ENCODE measurements at places on chromosomes 7 and 10.

- no peak for DNase-seq
These were observed 20.5 kb downstream of the SGMS1 start for GRCh38 chr10:50603151-50603850.

DNA sequence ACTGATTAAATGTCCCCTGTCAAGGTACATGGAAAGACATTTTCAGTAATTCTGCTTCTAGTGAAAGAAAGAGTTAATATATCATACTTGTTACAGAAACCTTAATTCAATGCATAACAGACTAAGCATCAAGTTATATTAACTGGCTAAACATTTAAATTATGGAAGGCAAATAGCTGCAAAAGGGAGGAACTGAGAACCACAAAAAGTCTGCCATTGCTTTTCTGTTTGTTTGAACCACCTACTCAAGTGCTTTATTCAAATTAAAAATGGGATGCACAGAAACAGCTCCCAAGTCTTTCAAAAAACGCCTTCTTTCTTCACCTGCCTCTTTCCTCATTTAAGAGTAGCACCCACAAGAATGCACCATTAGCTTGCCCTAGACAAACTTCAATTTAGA, 271.9 kb downstream of the RNLS start:
- DNase-seq, result no peak

DNA sequence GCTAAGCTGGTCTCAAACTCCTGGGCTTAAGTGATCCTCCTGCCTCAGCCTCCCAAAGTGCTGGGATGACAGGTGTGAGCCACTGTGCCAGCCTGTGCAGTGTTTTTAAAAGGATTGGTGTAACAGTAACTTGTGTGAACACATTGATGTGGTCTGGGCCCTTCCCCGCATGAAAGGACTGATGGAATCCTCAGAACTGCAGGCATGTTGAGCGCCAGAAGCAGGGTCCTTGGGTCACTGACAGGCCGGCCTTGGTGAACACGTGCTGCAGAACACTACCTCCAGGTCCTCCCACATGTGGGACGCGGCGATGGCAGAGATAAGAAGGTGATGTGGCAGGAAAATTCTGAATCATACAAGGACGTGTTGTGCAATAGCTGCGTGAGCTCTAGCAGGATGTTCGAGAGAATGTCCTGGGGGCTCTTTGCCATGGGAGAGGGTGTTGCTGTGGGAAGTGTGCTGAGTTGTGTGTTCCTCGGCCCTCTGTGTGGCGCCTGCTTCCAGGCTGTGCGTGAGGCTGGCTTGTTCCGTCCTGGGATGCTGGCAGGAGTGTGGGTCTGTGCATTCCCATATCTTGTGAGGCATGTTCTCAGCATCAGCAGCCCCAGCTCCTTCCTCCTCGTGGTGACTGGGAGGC, 68.2 kb downstream of the DNAJB6 start:
- no peak for DNase-seq

DNA sequence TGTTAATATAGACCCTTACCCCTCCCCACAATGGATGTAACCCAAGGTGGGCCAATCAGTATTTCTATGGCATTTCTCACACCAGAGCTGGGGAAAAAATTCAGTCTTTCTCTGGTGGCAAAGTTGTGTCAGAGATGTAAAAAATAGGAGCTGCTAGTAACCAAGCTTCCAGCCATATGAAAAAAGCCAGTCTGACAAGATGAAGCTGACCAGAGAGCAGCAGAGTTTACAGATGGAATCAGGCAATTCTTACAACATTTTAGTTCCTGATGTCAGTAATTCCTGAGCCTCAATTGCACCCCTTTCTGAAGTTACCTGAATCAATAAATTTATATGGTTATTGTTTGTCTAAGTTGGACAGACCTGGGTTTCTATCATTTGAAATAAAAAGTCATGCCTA, 286.3 kb downstream of the HPSE2 start:
- DNase-seq, result no peak

- DNase-seq, result no peak
These were observed 412.6 kb upstream of the C7orf33 start for GRCh38 chr7:148177972-148178371.

DNA sequence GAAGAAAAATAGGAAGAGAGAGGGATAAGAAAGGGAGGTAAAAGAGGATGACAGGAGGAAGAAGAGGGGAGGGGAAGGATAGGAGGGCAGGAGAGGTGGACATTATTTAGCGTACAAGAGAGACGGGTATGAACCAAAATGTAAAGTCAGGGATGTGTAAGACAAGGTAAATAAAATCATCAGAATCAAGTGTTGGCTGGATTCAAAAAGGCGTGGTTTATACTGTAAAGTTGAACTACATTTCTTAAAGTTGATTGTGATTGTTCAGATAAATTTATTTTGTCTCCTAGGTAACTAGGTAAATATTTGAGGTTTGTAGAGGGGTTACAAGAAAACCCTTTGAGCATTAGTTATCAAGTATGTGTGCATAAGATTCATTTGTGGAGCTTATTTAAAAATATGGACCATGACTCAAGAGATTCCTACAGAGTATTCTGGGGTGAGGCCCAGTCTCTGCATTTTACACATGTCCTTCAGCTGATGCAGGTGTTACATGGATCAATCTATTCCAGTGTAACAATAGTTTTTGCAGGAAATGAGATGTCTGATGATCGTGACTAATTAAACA, 512.1 kb upstream of the MBL2 start:
- DNase-seq, result no peak

- DNase-seq, result no peak
These were observed 23.0 kb downstream of the PHYH start for GRCh38 chr10:13276749-13277365.

DNA sequence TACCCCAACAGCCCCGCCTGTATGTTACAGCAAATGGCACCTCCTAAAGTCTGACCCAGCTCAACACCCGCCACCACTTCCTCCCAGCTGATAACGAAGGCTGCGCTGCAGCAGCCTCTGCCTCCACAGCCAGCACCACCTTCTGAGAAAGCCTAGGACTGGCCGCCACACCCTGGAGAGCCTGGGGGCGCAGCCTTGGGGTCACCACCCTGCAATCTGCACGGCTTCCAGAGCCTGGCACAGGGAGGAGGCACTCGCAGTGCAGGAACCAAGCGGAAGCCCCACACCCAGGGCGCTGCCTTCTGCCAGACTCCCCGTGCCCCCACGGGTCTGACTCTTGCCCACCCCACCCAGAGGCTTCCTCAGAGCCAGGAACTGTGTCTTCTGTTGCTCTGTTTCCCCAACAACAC, 112.5 kb downstream of the MAD1L1 start:
- peak; percentile 34 for DNase-seq

GRCh38 chr10:87804939-87805569, 13.0 kb downstream of the ATAD1 start:
- DNase-seq, result no peak

GRCh38 chr7:85851571-85852193, 664.8 kb upstream of the SEMA3D start:
- DNase-seq, result no peak

- DNase-seq, result no peak
These were observed 176.1 kb upstream of the PHYHIPL start for GRCh38 chr10:59000162-59000825.

DNA sequence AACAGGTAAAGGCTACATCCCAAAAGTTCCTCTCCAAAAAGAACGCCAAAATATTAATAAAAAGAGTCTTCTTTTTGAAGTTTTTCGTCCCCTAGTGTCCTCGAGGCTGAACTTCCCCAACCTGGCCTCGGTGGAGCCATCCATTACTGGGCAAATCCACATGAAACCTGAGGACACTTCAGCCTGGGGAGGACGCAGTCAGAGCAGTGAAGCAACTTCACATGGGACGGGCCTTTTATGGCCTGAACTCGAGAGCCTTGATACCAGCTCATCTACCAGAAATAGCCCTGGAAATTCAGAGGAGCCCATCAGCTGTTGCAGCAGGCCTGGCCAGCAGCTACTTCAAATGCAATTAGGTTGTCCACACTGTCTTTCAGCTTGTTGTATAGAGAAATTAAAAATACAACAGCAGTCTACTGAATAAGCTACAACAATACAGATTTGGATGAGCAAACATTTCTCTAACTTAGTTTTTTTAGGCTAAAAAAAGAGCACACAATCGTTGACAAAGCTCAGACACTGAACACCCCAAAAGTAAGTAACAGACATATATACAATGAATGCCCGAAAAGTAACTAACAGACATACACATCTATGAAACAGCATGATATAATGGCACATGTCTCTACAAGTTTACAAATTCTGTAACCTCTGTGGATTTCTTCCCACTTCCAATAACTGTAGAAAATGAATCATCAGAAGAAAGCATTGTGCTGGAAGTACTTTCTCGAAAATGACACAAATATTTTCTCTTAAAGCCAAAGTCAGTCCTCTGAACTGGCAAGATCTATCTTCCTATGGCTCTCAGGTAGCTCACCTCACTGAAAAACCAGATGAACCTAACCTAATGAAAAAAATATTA, at the start of gene SVIL:
SVIL (minus strand) TSS at position 208 of the 862 bp plus-strand sequence. CDS start 79,913 bp downstream, outside the sequence.
- DNase-seq, result no peak
